ENCODE measurements at places on chromosomes 3 and 15.

DNA sequence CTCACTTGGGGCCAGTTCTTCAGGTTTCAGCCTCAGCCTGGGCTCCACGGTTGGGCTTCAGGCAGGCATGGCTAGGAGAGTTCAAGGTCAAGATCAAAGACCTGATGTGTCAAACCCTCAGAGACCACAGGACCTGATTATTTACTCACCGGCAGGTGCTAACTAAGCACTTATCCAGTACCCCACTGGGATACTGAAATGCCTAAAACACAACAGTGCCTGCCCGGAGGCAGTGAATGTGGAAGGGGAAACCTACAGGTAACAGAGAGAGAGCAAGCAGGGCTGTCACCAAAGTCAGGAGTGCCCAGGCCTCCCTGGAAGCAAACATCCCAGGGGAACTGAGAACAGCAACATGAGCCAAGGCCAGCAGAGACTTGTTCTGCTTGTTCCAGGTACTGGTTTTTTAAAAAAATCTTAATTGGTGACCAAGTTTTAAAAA lies 6.7 kb downstream of the IDH2 start:
- DNase-seq, result no peak

DNA sequence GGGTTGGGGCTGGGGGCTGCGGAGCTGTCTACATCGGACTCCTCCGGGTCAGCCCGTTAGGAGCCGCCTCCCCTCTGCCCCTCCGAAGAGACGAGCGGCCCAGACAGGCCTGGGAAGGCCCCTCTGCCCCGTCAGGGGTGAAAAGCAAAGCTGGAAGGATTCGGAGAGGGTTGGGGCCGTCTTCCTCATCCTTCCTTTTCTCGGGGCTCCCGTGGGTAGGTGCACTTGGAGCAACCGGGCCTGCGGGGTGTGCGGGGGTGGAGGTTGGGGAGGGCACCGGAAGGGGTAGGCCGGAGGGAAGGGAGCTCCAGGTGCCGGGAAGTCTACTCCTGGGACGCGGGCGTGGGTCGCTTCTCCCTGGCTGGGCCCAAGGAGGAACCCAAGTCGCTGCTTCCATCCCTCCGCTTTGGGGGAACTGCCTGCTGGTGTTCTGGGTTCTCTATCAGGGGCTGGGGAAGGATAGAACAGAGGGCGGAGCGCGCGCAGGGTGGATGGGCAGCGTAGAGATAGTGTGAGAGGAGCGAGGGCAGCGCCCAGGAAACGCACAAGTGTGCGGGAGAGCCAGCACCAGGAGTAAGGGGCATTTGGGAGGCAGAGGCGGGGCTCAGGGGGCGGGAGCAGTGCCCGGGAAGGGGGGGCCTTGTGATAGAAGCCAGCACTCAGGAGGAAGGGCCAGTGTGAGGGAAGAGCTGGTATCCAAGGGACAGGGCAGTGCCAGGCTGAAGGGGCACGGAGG lies 590 bp downstream of the POLR2H start:
- DNase-seq, result no peak

GRCh38 chr3:52435246-52436101 lies 9.4 kb downstream of the SEMA3G start:
- DNase-seq, result no peak

- DNase-seq, result no peak
These were observed 4.7 kb upstream of the ARNT2 start for GRCh38 chr15:80399508-80399907.

- DNase-seq, result no peak
These were observed 75.9 kb upstream of the SPRED1 start for GRCh38 chr15:38176691-38177090.

- DNase-seq, result no peak
These were observed 134.7 kb downstream of the LRTM1 start for GRCh38 chr3:54793171-54793570.

DNA sequence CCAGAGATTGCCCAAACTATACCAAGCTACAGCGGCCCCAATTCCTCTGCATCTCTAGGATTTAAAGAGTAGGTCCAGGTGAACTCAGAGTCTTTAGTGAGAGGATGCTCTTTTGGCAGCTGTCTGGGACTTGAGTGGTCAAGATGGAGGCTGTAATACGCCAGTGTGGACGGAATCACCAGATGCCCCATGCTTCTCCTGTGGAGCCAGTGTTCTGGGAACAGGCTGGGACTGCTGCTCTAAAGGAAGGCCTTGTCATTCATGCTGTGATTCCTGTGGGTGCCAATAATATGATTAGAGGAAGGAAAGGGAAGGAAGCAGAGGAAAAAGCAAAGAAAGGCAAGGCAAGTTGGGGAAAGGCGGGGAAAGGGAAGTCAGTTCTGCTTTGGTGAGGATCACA lies 17.4 kb upstream of the NOX5 start:
- DNase-seq, result no peak

DNA sequence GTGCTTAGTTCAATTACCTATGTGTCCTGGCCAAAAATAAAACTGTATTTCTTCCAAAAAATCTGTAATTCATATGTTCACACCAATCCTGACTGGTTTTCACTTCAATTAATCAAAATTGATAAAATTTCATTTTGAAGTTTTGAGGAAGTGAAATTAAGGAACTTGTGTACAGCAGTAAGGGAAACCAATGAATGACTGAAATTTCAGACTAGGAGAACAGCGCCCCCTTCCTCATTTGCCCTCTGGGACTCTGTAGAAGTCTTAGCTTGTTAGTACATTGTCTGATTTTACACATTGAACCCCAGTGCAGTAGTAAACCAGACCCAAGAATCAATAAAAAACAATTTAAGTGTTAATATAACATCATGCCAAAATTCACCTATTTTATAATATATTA lies 495.3 kb upstream of the AGTR1 start:
- DNase-seq, result no peak

GRCh38 chr15:101255615-101256241 lies 3.9 kb upstream of the CHSY1 start:
- no peak for DNase-seq

- DNase-seq, result no peak
These were observed 36.9 kb upstream of the TF start for GRCh38 chr3:133709139-133709750.

GRCh38 chr3:113839551-113839950 lies 963 bp downstream of the GRAMD1C start:
- DNase-seq, result no peak

- DNase-seq, result no peak
These were observed 770 bp downstream of the TBC1D5 start for GRCh38 chr3:17741621-17742101.

DNA sequence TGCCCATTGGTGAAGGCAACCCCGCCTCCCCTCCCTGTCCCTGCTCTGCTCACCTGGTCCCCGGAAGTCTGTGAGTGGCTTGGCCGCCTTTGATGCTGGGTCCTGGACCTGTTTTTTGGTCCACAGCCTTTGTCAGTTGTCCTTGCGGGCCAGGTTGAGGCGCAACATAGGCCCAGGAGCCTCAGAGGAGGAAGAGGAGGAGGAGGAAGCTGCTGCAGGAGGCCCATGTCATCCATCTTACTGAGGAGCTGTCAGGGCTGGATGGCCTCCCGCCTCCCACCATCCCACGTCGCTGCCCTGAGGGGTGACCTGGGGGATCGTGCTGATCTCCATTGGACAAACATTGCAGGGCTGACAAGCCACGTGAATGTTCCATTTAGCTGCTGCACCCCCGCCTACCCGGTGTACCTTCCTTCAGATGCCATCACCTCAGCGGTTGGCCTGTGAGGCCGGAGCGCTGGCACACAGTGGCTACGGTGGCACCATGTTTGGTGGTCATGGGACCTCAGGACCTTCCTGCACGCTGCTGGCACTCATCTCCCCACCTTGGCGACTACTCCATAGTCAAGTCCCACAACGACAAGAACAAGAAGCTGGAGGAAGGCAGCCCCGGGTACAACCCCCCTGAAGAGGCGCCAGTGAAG lies 106.3 kb downstream of the SMAD6 start:
- DNase-seq, result no peak

DNA sequence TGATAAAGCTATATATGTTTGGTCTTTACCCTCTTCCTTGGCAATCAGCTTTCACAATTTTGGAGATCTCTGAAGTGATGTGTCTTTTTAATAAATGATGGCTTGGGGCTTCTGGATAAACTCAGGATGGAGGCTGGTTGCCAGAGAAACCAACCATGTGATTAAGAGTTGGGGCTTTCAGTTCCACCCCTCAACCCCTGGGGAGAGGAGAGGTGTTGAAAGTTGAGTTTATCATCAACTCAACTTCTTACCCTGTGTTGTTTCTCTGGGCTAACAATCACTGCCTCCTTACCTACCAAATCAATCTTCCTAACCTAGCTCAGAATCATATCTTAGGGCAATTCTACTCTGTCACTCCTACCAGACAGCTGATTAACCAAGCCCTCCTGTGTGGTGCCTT lies 735.8 kb downstream of the ZPLD1 start:
- DNase-seq, result no peak

- peak; percentile 84 for DNase-seq
These were observed at the start of gene TMEM115 for GRCh38 chr3:50358911-50359759. TMEM115 (minus strand) TSS chr3:50359521; CDS start chr3:50359063, 458 bp downstream.

DNA sequence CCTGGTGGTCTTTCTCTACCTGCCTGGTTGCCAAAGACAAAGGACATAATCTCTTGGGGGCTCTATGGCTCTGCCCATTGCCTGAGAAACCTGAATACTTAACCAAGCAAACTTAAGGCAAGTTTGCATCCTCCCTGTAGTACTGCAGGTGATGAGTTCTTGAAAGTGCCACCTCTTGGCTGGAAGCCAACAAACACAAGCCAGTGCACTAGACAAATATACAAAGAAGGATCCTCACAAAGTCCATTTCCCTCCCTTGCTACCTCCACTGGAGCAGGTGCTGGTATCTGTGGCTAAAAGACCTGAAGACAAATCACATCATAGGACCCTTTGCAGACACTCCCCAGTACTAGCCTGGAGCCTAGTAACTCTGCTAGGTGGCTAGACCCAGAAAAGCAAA lies 772.3 kb downstream of the SI start:
- no peak for DNase-seq

DNA sequence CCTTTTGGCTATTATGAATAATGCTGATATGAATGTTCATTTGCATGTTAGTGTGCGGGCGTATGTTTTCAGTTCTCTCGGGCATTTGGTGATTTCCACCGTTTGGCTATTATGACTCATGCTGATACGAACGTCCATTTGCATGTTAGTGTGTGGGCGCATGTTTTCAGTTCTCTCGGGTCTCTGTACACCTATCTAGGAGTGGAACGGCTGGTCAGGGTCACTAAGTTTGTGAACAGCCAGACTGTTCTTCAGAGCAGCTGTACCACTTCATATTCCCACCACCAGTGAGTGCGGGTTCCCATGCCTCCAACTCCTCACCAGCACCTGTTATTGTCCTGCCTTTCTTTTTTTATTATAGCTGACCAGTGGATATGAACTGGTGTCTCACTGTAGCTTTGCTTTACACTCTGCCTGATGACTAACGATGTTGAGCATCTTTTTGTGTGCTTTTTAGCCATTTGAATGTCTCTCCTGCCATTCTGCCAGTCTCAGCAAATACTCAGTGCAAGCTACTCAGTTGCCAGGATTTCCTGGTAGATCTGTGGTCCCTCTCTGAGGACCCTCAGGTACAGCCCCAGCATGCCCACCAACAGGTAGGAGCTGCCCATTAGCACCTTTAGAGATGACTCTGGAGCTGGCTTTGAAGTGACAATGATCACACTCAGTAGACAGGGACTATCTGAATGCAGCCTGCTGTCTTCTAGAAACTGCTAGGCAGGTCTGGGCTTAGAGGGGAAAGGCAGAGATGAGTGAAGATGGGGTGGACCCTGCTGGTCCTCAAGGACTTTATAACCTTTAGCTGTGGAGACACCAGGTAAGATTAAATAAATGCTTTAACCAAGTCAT lies 141.1 kb downstream of the XXYLT1 start:
- DNase-seq, result no peak

GRCh38 chr3:133448478-133449122 lies 48.7 kb downstream of the BFSP2 start:
- no peak for DNase-seq

GRCh38 chr3:105402287-105402801 lies 35.6 kb downstream of the ALCAM start:
- no peak for DNase-seq

GRCh38 chr3:104676241-104676640 lies 690.5 kb upstream of the ALCAM start:
- no peak for DNase-seq

- DNase-seq, result no peak
These were observed 264.8 kb downstream of the SLCO3A1 start for GRCh38 chr15:92118162-92118935.

GRCh38 chr3:18650731-18651130 lies 225.6 kb upstream of the SATB1 start:
- no peak for DNase-seq

DNA sequence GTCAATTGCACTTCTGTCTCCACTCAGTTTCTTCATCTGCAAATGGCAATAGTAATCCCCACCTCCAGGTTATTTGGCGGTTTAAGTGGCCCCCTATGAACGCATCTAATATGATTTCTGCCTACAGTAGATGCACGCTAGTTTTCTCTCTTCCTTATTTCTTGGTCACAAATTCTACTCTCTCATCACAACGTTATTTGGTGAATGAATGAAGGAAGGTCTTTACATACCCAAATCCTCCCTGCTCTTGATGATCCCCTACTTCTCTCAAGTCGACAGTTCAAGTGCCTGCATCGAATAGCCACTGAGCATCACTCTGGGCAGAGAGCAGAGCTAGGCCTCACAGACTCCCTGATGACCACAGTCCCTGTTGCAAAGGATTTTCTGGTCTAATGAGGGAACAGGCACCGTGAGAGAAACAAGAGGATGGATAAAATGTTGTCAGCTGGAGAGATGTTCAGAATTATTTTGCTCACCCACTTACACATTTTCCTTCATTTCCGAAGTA lies 181.2 kb upstream of the SMAD3 start:
- no peak for DNase-seq

GRCh38 chr3:71066849-71067261 lies 516.7 kb downstream of the FOXP1 start:
- no peak for DNase-seq

GRCh38 chr3:170524073-170524472 lies 61.8 kb downstream of the SLC7A14 start:
- DNase-seq, result no peak

DNA sequence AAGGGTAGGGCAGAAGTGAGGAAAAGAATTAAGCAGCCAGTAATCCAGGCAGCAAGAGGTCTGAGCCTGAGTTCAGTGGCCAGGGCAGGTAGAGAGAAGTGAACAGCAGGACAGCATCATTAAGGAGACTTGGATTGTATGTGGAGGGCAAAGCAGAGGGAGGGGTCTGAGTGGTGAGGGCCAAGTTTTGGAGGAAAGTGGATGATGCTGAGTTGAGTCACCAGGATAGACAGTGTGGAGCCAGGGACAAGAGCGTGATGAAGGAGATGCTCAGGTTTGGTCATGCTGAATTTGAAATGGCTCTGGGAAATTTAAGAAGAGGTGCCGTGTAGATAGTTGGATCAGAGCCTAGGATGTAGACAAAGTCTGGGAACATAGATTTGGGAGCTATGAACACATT lies 93.1 kb downstream of the ARHGEF26 start:
- no peak for DNase-seq

- no peak for DNase-seq
These were observed 46.8 kb downstream of the CYP11A1 start for GRCh38 chr15:74320352-74321247.

DNA sequence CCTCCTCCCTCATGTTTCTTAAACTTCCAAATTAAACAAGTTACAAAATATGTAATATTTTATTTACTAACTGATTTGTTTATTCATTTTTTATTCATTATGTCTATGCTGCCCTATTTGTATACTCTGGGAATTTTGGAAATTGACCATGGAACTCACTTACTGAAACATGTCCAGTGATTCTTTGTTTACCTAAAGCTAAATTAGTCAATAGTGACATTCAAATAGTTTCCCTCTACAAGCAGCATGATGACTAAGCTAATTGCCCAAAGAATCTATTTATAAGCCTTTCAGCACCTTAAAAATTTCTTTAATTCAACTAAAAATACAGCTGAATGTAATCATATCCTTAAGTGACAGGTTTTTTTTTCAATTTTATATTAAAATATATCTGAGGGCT lies 437.7 kb downstream of the SI start:
- DNase-seq, result no peak

Measured in stimulated activated CD8-positive, alpha-beta memory T cell treated with anti-CD3 and anti-CD28 coated beads, Interleukin-7, amount 100 ng/mL, for 1 hour (primary cell).